ENCODE measurements at places on chromosomes 5 and 9. TPM values are rescaled to one million over a fixed set of nuclear protein-coding genes. Genes with fewer than 3 reads are reported as not detected.

DNA sequence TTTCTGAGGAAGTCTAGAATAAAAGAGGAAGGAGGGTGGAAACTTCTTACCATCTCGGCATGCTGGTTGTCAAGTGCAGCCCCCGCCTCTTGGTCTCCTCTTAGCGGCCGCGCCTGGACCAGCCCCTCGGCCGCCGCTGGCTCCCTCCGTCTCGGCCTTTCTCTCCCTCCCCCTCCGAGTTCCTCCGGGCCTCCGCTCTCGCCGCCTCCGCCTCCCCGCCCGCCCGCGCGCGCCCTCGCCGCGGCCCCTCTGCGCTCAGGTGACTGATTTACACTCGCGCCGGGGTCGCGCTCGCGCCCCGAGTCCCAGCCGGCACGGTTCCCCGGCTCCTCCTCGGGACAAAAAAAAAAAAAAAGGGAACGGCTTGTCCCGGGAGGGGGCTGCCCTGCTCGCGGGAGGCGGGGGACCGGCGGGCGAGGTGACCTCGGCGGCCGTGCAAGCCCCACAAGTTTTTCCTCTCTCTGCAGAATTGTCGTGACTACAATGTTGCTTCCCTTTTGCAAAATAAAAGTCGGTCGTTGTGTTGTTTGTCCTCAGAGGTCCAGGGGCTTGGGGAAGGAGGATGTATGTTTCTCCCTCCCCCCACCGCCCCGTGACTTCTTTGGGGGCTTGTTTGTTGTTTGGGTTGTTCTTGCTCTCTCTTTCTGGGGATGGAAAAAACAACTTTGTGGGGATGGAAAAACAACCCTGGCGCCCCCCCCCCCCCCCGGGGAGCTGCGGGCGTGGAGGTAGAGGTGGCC is at the start of gene BNC2:
Gene BNC2, minus strand, starts transcription at position 75 of the 740 bp plus-strand sequence. Its CDS starts 22 bp downstream, at position 53.
- DNase-seq, result no peak
- H3K4me3 ChIP-seq, result no peak within 1 kb of the TSS
- no peak within 1 kb of the TSS for H3K27ac ChIP-seq
- H3K27me3 ChIP-seq, result no peaks in the 10 kb centered on the region

- peaks cover 31% of the 10 kb centered on the region for H3K36me3 ChIP-seq
- no peak overlapping the region for H3K27ac ChIP-seq
- H3K4me1 ChIP-seq, result no peaks in the 10 kb centered on the region
- H3K4me3 ChIP-seq, result no peak overlapping the region
Observed at GRCh38 chr9:135815830-135816650, 91.3 kb downstream of the CAMSAP1 start.

DNA sequence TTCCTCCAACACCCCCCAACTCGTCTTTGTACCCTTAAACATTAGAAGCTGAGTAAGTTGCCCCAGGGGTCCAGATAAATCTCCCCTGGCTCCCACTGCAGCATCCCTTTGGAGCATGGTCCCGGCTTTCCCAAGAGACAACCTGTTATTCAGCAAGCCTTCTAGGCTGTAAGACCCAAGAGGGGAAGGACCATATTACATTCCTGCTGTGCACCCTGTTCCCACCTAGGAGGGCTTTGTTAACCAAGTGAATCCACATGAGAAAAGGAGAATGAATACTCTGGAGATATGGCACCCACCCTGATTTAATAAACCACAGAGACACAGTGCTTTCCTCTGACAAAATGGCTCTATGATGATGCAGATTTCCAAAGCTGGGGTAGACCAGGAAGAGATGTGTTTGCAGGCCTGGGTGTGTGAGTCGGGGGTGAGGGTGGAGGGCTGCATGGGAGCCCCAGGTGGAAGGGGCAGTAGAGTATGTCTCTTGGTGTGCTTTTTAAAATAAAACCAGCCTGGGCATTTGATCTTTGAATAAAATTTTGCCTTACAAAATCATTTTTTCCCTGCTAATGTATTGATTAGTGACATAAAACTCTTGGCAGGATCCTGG is 325.2 kb downstream of the DRD1 start:
- no peaks in the 10 kb centered on the region for H3K4me1 ChIP-seq
- H3K4me3 ChIP-seq, result no peak overlapping the region
- peaks cover 5% of the 10 kb centered on the region for H3K27me3 ChIP-seq
- H3K36me3 ChIP-seq, result no peaks in the 10 kb centered on the region
- DNase-seq, result no peak

DNA sequence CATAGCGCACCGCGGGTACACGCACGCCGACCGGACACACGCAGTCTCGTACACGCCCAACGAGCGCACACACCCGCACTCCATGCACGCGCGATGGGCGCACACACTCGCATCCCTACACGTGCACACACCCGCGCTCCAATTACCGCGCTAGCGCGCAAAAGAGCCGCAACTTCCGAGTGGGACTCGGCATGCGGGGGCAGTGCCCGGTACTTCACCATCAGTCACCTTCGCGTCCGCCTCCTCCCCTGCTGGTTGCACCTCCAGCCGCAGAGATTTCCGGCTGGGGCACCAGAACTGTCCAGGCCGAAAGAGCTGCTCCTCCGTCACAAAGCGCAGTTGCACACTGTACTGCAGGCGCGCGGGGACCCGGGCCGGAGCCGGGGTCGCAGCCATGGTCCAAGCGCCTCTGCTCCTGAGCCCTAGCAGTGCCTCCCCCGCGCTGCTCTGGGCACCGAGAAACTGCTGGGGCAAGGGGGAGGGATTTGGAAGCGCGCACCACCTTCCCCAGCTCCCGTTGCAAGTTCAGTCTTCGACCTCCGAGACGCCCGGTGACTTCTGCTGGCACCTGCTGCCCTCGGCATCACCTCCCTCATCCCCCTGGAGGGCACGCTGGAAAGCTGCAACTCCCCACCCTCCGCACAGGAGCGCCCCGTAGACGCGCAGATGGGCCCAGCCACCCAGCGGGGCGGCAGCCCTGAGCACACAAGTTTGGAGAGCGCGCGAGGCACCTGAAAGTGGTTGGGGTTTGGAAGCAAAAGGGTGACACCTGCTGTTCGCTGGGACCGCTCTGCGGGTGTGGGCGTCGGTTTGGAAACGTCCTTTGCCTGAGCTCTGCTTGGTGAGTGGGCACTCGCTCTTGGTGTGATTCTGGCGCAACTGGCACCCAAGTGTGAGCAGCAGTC is 337.4 kb upstream of the PUM3 start:
- H3K27me3 ChIP-seq, result no peaks in the 10 kb centered on the region
- no peak for DNase-seq
- H3K36me3 ChIP-seq, result no peaks in the 10 kb centered on the region
- no peaks in the 10 kb centered on the region for H3K4me1 ChIP-seq
- no peak overlapping the region for H3K27ac ChIP-seq
- H3K4me3 ChIP-seq, result no peak overlapping the region

GRCh38 chr5:84384604-84385575 is at the start of gene EDIL3:
EDIL3 (minus strand) TSS chr5:84384880; CDS start chr5:84384374, 506 bp downstream.
- H3K27ac ChIP-seq, result no peak within 1 kb of the TSS
- H3K36me3 ChIP-seq, result no peaks in the 10 kb centered on the region
- H3K4me3 ChIP-seq, result no peak within 1 kb of the TSS
- DNase-seq, result no peak

The PLPPR1 gene
- not detected for polyA plus RNA-seq

The ARSI gene
- not detected for polyA plus RNA-seq

DNA sequence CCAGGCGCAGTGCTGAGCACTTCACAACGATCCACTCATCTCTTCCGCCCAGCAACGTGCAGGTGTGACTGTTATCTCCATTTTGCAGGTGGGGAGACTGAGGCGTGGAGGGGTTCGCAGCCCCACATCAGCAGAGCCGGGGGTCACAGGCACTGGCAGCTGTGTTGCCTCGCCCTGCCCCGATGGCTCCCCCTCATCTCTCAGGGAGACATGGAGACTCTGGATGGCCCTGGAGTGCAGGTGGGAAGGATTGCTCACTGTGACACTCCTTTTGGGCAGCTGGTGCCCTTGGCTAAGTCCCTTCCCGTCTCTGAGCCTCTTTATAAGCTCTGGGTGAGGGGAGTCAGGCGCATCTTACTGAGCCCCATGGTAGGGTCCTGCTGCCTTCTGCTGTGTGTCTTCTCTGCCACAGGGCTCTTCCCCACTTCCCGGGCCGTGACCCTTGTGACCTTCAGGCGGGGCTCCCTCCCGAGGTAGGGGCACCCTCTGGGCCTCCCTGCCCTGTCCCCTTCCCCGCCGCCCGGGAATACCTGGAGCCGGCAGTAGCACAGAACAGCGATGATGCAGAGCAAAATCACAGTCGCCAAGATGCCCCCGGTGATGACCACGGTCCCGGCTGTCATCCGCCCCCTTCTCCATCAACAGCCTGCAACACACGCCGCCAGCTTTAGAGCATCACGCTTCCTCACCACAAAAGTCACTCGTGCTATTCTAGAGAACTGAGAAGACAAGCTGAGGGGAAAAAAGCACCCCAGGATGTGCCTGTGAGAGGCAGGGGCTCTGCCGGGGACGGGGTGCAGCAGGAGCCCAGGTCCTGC is 29.4 kb downstream of the FAM163B start:
- no peak overlapping the region for H3K27ac ChIP-seq
- H3K27me3 ChIP-seq, result peaks cover 16% of the 10 kb centered on the region
- no peak overlapping the region for H3K4me3 ChIP-seq
- DNase-seq, result no peak

The ACOT12 gene
- not detected for polyA plus RNA-seq

DNA sequence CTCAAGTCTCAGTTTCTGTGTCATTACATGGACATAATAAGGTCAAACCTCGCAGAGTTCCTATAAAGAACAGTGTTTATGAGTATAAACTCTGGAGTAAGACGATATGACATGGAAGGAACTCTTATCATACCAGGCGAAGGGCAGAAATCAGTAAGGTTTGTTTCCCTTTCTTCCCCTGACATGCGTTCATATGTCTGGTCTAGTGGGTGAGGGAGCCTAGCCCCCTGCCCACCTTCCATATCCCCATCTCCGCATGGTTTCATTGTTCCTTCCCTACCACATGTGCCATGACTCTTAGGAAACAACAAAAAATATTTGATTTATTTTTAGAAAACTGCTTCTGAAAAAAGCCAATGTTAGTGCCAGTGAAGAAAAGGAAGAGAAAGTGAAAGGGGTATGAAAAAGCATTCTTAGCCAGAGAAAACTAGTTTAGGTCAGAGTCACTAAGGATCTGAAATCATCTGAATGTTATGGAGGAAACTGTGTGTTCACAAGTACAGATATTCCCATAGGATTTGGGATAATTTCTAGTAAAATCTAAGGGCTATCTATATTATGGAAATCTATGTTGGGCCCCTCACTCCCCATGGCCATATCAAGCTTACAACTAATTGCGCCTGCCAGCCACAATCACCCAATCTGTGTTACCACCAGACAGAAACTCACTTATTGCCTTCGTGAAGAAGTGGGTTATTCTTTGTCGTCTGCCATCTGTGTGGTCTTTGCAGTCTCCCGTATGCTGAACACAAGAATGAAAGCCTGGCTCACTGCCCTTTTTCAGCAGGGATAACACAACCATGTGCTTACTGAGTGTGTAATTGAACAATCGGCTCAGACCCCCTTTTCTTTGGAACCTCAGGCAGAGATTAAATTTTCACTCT is 19.9 kb upstream of the HMHB1 start:
- no peak for DNase-seq
- H3K27me3 ChIP-seq, result no peaks in the 10 kb centered on the region
- no peaks in the 10 kb centered on the region for H3K4me1 ChIP-seq
- no peak overlapping the region for H3K4me3 ChIP-seq

DNA sequence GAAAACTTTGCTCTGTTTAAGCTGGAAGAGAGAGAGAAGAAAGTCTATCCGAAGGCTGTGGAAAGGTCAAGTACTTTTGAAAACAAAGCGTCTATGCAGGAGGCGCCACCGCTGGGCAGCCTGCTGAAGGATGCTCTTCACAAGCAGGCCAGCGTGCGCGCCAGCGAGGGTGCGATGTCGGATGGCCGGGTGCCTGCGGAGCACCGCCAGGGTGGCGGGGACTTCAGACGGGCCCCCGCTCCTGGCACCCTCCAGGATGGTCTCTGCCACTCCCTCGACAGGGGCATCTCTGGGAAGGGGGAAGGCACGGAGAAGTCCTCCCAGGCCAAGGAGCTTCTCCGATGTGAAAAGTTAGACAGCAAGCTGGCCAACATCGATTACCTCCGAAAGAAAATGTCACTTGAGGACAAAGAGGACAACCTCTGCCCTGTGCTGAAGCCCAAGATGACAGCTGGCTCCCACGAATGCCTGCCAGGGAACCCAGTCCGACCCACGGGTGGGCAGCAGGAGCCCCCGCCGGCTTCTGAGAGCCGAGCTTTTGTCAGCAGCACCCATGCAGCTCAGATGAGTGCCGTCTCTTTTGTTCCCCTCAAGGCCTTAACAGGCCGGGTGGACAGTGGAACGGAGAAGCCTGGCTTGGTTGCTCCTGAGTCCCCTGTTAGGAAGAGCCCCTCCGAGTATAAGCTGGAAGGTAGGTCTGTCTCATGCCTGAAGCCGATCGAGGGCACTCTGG is 32.6 kb downstream of the CD180 start:
- peak overlapping the region; percentile 68 for H3K4me3 ChIP-seq
- no peak for DNase-seq
- no peak overlapping the region for H3K27ac ChIP-seq
- H3K27me3 ChIP-seq, result no peaks in the 10 kb centered on the region

DNA sequence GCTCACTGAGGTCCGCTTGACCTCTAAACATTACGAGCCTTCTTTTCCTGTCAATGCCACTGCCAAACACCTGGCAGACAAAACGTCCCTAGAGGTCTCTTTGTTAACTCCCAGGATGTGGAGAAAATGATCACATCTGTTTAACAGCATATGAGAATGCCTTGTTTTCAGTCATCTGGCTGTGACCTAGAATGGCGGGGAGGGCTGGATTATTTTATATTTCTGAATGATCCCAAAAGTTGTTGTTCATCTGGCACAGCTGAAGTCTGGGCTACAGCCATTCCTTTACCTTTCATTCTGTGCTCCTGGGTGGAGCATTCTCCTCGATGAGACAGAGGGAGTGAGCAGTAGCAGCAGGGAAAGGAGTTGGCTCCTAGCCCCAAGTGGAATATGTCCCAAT is 138.2 kb downstream of the PRDM6 start:
- no peaks in the 10 kb centered on the region for H3K4me1 ChIP-seq
- no peaks in the 10 kb centered on the region for H3K27me3 ChIP-seq
- no peak for DNase-seq
- H3K36me3 ChIP-seq, result no peaks in the 10 kb centered on the region
- H3K4me3 ChIP-seq, result no peak overlapping the region

The PIP5KL1 gene
- 0.89 TPM for polyA plus RNA-seq

The GHR gene
- not detected for polyA plus RNA-seq

The SPATA31A3 gene
- not detected for polyA plus RNA-seq

GRCh38 chr5:139287890-139288635 is 5.5 kb upstream of the MATR3 start:
- peaks cover 5% of the 10 kb centered on the region for H3K4me1 ChIP-seq
- no peak for DNase-seq
- H3K36me3 ChIP-seq, result peaks cover 8% of the 10 kb centered on the region

DNA sequence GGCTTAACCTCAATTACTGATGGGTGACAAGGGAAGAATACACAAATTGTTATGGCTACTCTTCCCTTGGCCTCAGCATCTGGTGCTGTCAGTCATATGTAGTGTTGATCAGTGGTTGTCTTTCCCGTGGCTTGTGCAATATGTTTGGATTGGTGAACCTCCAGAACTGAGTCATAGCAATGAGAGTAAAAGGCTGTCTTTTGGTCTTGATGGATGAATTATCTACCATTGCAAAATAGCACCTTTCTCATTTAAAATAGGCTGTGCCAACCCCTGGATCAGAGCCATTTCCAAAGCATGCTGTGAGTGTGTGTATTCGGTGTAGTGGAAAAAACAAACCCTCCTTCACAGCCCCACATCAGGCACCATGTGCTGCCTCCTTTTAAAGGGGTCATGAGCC is 14.6 kb upstream of the F2R start:
- peaks cover 27% of the 10 kb centered on the region for H3K36me3 ChIP-seq
- DNase-seq, result no peak
- H3K27ac ChIP-seq, result no peak overlapping the region
- no peaks in the 10 kb centered on the region for H3K4me1 ChIP-seq
- no peak overlapping the region for H3K4me3 ChIP-seq

All from CD8-positive, alpha-beta memory T cell (primary cell).